Activated T-cell treated with anti-CD3 and anti-CD28 coated beads for 4 hours (primary cell): ENCODE measurements at places on chromosomes 2 and 18.

DNA sequence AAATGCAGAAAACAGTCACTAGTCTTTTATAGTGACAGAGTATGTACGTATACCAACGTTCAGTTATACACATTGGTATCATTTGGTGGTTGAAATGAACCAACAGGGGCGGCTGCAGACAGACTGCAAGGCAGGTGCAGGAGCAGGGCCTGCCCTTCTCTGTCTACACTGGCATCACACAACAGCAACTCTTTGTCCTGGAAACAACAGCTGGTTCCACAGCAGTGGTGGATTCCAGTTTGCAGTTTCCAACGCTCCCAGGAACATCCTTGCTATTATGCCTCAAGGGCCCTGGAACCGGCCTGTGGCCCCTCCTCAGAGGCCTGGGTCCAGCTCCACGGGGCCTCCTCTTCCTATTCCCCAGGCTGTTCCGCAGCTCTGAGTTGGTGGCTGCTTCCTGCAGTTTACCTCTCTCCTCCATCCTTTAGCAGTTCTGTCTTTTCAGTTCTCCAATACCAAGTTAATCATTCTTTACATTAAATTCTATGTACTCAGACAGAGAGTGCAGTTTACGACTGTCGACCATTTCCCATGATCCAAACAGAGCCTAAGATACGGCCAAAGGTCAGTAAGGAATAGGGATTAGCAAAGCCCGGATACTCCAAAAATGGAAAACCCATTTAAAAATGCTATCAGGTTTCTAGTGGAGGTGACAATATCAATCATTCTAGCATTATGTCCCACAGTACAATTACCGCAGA, 87.8 kb downstream of the NOL10 start:
- DNase-seq = no peak

DNA sequence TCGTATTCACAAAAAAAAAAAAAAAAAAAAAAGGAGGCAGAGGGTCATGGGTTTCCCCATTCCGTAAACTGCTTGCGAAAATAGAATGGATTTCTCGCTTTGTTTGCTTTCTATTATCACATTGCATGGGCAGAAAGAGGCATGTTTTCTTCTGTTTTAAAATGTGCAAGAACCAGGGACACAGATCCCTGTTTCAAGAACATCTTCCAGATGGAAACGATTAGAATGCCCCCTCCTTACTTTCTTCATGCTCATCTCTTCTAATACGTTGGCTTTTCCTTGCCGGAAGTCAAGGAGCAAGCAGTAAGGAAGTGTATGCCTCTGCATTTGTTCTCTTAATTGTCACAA, 51.0 kb upstream of the ZNF516 start:
- no peak for DNase-seq

- no peak for DNase-seq
These were observed 1089.4 kb upstream of the SLC39A10 start for GRCh38 chr2:194567661-194568017.

- no peak for DNase-seq
These were observed 107.1 kb downstream of the LYPD6B start for GRCh38 chr2:149145314-149146295.

DNA sequence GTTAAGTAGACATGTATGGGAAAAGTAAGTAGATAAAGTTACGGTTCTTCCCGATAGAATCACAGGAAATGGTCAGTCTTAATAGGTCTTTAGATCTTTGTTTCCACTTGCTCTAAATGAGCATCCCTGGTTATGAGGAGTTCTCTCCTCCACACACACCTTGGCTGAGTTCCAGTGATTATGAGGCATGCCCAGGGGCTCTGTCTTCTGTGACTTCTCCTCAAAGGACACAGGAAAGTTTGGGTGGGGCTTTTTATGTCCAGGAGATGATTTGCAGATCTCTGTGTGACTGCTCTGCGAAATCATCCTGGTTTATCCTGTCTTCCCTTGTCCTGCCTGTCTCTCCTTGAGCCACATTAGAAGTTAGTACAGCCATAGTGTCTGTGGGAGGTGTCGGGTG, 83.9 kb upstream of the EML6 start:
- no peak for DNase-seq

DNA sequence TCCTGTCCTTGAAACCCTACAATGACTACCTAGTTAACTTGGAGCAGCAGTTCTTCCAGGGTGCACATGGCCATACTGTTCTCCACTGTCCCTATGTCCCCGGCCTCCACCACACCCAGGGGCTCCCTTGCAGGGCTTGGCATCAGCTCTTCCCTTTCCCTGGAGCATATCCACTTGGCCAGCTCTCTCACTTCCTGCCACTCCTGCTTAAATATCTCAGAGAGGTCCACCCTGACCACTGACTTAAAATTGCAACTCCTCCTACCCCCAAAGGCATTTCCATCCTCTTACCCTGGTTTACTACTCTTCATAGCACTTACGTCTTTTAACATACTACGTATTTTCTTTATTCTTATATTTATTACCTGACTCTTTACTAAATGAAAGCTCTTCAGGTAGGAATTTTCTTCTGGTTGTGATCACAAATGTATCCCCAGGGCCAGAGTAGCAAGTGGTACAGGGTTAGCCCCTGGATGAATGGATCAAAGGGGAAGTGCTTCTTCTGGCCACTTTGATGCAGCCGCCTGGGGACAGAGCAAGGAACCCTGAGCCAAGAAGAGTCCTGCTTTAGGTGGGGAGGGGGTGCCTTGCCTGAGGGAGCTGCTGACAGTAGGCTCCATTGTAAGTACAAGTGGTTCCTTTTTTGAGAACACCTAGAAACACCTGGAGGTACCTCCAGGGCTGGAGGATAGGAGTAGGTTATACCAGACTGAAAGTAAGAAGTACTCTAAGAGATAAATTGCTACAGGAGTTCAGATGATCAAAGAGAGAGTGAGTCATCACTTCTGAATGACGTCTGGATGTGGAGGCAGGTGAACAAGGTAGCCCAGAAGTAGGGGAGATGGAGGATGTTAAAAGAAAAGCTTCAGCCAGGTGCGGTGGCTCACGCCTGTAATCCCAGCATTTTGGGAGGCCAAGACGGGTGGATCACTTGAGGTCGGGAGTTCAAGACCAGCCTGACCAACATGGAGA, 82.2 kb downstream of the SOCS6 start:
- DNase-seq = no peak

DNA sequence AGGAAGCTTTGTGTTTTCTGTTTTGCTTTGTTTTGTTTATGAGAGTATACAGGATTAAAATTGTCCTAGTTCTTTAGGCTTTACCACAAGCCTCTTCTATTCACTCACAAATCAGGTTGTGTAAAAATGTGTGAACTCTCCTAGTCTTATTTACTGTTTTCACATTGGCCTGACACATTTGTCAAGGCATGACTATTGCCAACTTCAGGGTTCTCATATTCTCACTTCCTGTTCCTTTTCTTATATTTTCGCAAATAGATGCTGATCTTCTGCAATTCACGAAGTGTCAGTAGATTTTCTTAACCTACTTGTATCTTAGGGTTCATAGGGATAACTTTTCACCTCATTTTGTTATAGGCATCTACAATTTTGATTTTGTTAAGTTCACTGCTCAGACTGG, 67.1 kb downstream of the CCDC102B start:
- no peak for DNase-seq

GRCh38 chr2:218423584-218423983, 4.7 kb downstream of the VIL1 start:
- DNase-seq = no peak

DNA sequence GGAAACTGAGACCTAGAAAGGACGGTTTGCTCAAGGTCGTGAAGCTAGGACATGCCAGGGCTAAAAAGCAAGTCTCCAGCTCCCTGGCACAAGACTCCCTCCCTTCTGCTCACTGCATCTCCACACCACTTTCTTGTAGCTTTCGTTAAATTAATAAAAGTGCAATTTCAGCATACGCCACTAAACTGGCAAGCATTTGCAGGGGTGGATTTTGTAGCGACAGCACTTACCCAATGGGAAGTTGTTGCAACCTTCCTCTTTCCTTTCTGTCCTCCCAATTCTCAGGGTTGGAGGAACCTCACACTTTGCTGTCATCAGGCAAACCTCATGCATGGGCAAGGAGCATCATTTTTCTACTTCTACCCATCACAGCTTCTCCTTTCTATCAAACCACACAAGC, 7.4 kb upstream of the RHOB start:
- DNase-seq = no peak

DNA sequence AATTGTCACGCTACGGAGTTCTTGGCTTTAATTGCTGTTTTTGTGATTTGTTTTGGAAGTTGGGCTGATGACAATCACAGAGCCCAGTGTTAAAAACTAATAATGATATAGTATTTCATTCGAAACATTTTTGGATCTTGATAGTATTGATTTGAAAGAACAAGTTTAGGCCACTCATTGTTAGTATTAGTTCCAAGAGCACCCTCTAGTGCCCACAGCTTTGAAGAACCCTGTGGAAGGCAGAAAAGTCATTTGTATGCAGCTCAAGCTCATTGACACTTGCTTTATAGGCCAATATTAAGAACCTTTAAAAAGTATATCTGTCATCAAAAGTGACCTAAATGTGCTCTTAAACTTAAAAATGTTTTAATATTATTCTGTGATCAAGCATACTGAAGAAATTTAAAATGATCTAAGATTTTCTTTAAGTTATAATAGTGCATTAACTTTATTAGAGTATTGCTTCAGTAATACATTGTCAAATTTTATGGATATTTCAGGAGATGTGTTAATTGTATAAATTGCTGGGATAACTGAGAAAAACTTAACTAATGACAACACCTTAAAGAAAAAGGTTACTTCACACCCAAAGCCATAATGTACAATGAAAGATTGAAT, 191.0 kb downstream of the GRB14 start:
- DNase-seq = no peak

- DNase-seq = no peak
These were observed 93.3 kb downstream of the HRH4 start for GRCh38 chr18:24553571-24554285.

GRCh38 chr2:65355186-65355831, 77.1 kb downstream of the SPRED2 start:
- DNase-seq = no peak

- DNase-seq = no peak
These were observed 44.4 kb downstream of the BCL11A start for GRCh38 chr2:60509066-60509465.

DNA sequence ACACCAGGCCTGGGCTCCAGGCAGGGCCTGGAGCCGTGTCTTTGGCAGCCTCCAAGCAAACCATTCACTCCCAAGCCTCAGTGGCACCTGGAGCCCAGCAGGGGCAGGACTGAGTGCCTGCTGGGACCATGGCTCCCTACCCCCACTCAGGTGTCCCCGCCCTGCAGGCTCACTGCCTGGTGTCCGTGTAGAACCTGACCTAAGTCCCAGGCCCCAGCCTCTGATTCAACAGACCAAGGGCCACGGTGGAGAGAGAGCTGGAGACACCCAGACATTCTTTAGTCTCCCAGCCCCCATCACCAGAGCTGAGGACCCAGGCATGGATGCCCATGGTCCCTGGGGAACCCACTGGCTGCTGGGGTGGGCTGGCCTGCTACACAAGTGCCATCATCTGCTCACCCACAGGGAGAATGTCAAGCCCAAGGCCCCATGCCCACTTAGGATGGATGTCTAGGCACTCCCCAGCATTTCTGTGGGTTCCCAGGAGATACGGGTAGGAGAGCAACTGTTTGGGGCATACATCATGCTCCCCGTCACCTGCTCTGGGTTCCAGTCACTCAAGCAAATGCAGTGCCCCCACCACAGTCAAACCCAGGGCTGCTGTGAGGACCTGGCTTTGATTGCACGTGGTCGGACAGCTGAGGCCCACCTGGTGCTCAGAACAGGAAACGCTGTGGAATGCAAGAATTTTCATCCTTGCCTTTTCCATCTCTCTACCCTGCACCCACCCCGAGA, 42.9 kb upstream of the ATG16L1 start:
- no peak for DNase-seq

GRCh38 chr2:130871843-130872740, 35.4 kb downstream of the ARHGEF4 start:
- DNase-seq = no peak

GRCh38 chr18:56257205-56257604, 381.2 kb downstream of the TXNL1 start:
- DNase-seq = no peak

DNA sequence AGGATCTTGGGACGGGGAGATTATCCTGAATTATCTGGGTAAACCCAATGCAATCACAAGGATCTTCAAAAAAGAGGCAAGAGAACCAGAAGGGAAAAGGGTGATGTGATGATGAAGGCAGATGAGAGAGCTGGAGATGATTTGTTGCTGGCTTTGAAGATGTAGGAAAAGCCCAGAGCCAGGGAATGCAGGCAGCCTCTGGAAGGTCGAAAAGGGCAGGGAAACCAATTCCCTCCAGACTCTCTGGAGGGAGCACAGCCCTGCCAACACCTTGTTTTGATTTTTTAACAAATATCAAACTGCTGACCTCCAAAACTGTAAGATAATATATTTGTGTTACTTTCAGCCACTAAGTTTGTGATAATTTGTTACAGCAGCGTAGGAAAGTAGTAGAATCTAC, 48.9 kb upstream of the IL1R2 start:
- no peak for DNase-seq

GRCh38 chr2:61262699-61263098, 100.7 kb downstream of the C2orf74 start:
- no peak for DNase-seq

DNA sequence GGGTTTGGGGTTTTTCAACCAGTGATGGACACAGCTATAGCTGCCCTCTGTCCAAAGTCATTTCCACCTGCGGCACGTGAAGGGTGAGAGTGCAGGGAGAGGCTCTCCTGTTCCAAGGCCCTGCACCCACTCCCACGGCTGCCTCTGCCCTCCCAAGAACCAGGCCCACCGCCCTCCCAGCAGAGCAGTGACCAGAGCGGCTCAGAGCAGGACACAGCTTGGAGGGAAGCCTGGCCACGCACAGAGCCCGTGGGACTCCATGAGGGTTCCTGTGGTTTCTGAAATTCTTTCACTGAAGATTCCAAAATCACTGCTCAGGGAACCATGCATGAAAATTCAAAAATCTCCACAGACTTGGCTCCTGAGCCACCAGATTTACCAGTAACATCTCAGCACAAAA, 67.3 kb upstream of the SALL3 start:
- DNase-seq = no peak

DNA sequence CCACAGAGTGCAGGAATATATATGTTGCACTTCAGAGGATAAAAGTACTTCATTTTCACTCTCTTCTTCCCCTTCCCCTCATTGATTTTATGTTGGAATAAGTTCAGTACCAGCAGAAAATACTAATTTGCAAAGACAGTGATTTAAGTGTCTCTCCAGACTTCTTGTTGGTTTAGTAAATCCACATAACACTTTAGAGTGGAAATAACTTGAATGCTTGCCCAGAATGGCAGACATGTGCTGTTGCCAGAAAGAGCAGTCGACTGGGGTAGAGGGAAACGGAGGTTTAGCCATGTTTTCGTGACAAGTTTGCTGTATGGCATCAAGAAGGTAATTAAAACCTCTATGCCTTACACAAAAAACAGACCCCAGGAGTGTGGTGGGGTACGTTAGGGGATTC, 246.0 kb upstream of the CXCR4 start:
- no peak for DNase-seq

DNA sequence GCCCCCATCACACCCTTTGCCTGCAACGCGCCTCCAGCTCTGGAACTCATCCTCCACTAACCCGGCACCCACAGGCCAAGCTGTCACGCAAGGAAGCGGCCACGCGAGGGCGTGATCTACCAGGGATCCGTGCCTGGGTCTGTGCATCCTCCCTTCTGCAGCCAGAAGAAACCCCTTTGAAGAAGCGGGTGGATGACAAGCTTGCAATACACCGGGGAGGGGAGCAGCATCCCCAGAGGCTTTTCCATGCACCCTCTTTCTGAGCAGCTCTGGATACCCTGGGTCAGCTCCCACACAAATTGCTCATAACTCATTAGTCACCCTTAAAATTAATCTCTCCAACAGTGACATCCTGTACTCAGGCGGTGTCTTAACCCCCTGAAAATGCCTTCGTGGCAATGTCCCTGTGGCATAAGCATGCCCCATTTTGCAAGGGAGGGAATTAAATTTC, 47.6 kb downstream of the PDCL3 start:
- DNase-seq = peak; percentile 71
